T-cell (primary cell): ENCODE measurements at places on chromosomes 11 and 22. TPM values are rescaled to one million over a fixed set of nuclear protein-coding genes. Genes with fewer than 3 reads are reported as not detected.

DNA sequence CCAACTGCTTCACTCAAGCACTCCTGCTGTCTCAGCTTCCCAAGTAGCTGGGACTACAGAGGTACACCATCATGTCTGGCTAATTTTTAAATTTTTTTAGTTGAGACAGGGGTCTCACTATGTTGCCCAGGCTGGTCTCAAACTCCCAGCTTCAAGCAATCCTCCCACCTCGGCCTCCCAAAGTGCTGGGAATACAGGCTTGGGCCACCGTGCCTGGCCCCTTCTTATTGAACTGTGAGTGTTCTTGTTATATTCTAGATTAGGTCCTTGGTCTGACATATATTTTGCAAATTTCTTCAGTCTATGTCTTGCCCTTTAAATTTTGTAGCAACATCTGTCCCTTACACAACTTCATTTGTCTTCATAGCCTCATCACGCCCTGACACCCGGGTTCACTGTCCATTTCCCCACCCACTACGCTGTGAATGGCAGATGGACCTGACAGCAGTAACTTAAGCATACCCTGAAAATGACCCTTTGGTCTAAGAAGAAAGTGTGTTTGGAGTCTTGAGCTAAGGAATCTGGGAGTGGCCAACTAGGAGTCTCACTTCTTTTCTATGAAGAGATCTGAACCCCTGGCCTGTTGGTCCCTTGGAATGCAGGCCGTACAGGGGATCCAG is 4.2 kb upstream of the FAM118A start:
- DNase-seq, result no peak
- no peak overlapping the region for H3K27ac ChIP-seq

- H3K27me3 ChIP-seq, result no peaks in the 10 kb centered on the region
- H3K4me1 ChIP-seq, result no peaks in the 10 kb centered on the region
- DNase-seq, result peak; percentile 29
- H3K27ac ChIP-seq, result no peak overlapping the region
- H3K4me3 ChIP-seq, result no peak overlapping the region
- no peaks in the 10 kb centered on the region for H3K36me3 ChIP-seq
Observed at GRCh38 chr22:23376256-23376655, 195.9 kb downstream of the BCR start.

Gene NPTXR
- total RNA-seq, result 4.9 TPM

GRCh38 chr22:46251816-46252380 is 1.8 kb upstream of the CDPF1 start:
- no peak overlapping the region for H3K4me3 ChIP-seq
- H3K27ac ChIP-seq, result no peak overlapping the region
- peaks cover 26% of the 10 kb centered on the region for H3K4me1 ChIP-seq
- H3K27me3 ChIP-seq, result no peaks in the 10 kb centered on the region

DNA sequence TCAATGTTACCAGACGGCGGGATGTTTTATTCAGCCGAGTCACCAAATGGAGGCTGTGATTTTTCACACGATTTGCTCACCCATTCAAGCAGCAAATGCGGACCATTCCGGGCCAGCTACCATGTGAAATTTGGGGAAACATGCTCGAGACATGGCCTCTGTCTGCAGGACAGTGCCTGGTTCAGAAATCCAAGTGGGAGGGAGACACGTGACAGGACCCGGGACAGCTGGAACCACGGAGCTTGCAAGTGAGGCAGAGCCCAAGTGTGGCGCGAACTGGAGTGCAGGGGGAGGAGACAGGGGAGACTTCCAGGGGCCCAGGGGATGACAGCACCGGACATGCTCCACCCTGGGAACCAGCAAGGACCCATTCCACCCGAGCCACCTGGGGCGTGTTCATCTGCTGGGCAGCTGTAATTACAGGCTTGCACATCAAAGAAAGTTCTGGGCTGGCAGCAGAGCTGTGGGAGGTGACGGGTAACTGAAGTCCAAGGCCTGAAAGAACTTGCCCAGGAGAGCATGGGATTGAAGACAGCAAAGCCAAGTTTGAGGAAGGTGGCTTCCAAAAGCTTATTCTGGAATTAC is 16.5 kb downstream of the CERK start:
- H3K27ac ChIP-seq, result no peak overlapping the region
- DNase-seq, result no peak
- no peaks in the 10 kb centered on the region for H3K27me3 ChIP-seq
- no peak overlapping the region for H3K4me3 ChIP-seq

Gene TEX12
- 0.70 TPM for total RNA-seq

Gene PAX6
- not detected for total RNA-seq

DNA sequence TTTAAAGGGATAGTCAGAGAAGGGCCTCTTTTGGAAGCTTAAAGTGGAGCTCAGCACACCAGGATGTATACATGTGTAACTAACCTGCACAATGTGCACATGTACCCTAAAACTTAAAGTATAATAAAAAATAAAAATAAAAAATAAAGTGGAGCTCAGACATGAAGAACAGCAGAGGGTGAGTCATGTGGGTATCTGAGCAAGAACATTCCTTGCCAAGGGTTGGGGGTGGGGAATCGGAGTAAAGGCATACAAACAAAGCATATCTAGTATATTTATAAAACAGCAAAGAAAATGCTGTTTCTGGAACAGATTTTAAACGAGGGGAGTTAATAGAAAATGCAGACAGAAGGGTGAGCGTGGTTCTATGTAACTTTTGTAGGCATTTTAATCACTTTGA is 562.6 kb upstream of the ANO3 start:
- H3K4me3 ChIP-seq, result no peak overlapping the region
- no peaks in the 10 kb centered on the region for H3K27me3 ChIP-seq

GRCh38 chr11:30451626-30452025 is 128.7 kb downstream of the ARL14EP start:
- no peaks in the 10 kb centered on the region for H3K36me3 ChIP-seq
- DNase-seq, result no peak
- no peak overlapping the region for H3K4me3 ChIP-seq

DNA sequence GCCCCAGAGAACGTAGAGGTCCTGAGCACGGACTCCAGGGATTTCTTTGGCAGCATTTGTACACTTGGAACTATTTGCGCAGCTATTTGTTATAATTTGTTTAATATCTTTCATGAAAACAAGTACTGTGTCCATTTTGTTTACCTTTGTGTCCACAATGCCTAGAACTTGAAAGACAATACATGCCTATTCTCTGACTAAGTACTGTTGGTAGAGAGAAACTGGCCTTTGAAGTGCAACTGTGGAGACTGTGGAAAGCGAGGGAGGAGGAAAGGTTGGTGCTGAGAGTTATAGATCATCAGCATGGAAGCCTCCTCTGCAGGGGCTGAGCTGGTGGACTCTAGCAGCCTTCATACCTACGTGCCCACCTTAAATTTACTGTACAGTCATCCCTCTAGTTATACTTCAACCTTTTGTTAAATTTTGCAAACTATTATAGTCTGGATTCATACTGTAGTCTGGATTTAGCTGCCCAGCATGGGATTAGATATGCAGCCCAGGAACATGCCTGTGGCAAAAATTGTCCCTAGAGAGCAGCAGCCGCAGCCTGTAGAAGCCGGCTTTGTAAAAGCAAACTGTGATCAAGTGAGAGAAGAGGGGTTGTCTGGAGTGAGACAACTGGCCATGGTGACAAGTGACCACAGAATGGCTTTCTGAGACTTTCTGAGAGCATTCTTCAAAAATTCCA is 24.2 kb upstream of the YAP1 start:
- H3K4me3 ChIP-seq, result no peak overlapping the region
- DNase-seq, result no peak
- H3K27ac ChIP-seq, result no peak overlapping the region
- no peaks in the 10 kb centered on the region for H3K27me3 ChIP-seq
- no peaks in the 10 kb centered on the region for H3K4me1 ChIP-seq

- peaks cover 32% of the 10 kb centered on the region for H3K4me1 ChIP-seq
- H3K27ac ChIP-seq, result peak overlapping the region; percentile 32
- H3K4me3 ChIP-seq, result no peak overlapping the region
- no peaks in the 10 kb centered on the region for H3K27me3 ChIP-seq
- no peak for DNase-seq
- peaks cover 11% of the 10 kb centered on the region for H3K36me3 ChIP-seq
Observed at GRCh38 chr22:20866736-20867135, 7.9 kb downstream of the SNAP29 start.

- H3K27ac ChIP-seq, result no peak overlapping the region
- peaks cover 57% of the 10 kb centered on the region for H3K4me1 ChIP-seq
- no peak for DNase-seq
- H3K36me3 ChIP-seq, result peaks cover 5% of the 10 kb centered on the region
Observed at GRCh38 chr22:46366327-46366731, 30.8 kb downstream of the TRMU start.
